ENCODE measurements at places on chromosomes 11 and 22.

GRCh38 chr22:26941896-26942636 is 284.7 kb downstream of the MIAT start:
- no peak for DNase-seq

DNA sequence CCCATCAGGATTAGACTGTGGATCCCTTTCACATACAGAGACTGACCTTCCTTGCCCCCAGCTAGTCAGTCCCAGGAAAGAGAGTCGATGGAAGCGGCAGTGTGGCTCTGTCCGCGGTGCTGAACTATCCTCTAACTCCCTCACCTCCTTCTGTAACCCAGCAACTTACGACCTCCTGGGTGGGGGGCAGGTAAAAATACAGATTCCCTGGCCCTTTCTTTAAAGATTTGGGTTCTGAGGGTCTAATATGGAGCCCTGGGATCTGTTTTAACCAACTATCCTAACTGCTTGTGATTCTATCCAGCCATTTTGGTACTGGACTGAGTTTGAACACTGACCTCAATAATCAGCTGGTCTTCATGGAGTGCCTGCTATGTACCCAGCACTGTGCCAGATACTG is 23.2 kb downstream of the MFNG start:
- no peak for DNase-seq

DNA sequence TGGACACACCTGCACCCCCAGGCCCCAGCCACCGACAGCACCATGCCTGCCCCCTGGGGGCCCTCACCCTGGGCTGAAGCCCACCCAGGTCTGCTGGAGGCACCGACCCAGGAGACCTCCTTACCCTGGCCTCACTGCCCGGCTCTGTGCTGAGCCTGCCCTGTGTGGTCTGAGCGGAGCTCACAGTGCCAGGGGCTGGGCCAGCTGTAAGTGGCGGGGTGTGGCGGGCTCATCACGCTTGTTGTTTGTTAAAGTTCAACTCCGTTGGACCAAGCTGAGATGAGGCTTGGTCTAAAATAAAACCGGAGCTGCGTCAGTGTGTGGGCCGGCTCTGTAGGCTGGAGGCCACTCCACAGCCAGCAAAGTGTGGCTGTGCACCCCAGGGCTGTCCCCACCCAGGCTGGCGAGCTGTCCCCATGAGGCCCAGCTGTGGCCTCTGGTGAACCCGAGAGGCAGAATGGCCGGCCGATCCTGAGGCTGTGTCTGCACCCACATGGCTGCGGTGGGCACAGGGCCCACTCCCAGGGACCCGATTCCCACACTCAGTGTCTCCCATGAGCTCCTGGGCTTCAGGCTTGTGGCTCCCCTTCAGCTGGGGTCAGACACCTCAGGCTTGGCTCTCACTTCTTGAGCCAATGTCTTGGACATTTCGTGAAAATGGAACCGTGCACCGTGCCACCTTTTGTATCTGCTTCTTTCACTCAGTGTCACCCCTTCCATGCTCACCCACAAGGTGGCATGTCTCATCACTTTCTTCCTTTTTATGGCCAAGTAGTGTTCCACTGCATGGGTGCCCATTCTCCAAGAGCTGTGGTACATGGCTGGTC is 137.9 kb downstream of the CTTN start:
- no peak for DNase-seq

DNA sequence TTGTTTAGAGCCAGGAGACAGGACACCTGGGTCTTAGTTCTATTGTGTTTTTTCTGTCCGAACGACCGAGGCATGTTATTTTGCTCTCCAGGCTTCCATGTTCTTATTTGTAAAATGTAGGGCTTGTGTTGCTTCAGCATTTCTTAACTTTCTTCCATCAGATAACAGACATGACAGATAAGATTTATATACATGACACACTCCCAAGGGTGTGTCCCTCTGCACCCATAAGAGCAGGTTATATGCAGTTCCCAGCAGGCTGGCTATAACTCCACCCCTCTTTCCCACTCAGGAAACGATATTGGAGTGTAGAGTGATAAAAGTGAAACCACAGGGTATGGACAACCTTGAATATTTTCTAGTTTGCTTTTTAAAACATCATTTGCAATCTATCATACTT is 65.8 kb downstream of the APIP start:
- no peak for DNase-seq

DNA sequence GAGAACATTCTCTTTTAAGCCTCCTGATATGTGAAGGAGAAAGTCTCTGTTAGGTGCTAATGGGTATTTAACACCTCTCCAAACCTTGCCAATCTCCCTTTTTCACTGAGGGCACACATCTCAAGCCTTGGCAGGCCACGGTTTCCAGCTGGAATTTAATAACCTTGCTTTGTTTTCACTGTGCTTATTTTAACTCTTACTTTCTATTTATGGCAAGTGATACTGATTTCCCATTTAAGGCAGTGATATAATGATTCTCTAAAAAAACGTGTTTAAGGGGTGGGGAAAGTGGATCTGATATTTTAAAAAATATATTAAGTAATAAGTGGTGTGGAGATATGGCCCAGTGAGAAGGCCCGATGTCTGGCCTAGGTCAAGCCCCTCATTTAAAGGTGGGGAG is 1.1 kb upstream of the RASD2 start:
- DNase-seq: no peak

- no peak for DNase-seq
Observed at GRCh38 chr22:16824716-16825687, at the start of gene XKR3. Gene XKR3, minus strand, starts transcription at chr22:16825411. Its CDS starts 17,338 bp downstream, at chr22:16808073.

- DNase-seq: peak; percentile 32
Observed at GRCh38 chr11:130434521-130435223, 6.3 kb upstream of the ADAMTS8 start.

GRCh38 chr11:15677181-15677580 is 562.5 kb downstream of the INSC start:
- DNase-seq: no peak

- no peak for DNase-seq
Observed at GRCh38 chr11:43269254-43269918, 42.4 kb upstream of the API5 start.

- no peak for DNase-seq
Observed at GRCh38 chr11:44147751-44148150, 52.3 kb downstream of the EXT2 start.

DNA sequence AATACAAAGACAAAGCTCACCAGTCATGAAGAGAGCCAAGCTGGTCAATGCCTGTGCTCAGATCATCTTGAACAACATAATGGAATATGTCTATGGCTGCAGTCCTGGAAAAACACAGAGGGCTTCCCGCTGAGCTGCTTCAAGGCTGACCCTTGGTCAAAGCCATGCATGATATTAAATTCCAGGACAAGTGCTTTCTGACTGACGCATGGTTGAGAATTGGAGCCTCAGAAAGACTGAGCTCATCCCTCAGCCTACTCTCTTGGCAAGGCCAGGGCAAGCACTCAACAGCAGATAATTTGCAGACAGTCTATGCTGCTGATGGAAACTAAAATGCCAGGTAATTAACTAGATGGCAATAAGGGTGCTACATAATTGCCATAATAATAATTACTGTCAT is 89.2 kb downstream of the GALNT18 start:
- DNase-seq: no peak

GRCh38 chr11:10414181-10414580 is 40.9 kb upstream of the AMPD3 start:
- no peak for DNase-seq

GRCh38 chr11:122791836-122792235 is 46.5 kb upstream of the CRTAM start:
- no peak for DNase-seq

GRCh38 chr11:12543596-12544415 is 130.4 kb upstream of the TEAD1 start:
- no peak for DNase-seq

DNA sequence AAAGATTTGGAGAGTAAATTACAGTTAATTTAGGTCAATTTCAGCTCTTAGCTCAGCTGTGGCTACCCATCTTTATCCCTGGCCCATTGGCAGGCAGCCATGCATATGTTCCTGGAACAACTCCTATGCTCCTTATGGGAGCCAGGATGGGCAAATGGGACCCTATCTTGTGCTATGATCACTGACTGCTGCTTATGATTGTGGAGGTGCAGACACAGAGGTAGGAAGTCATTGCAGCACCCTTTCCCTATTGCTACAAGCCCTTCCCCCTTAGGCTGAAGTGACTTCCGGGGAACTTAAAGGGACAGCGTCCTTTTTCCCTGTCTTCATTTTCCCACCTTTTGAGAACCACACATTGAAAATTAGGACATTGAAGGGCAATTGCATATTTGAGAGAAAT is 112.7 kb downstream of the FCHSD2 start:
- no peak for DNase-seq

- DNase-seq: no peak
Observed at GRCh38 chr11:112558691-112559090, 298.0 kb upstream of the PLET1 start.

- no peak for DNase-seq
Observed at GRCh38 chr22:38073150-38074130, 10.5 kb downstream of the SLC16A8 start.

- DNase-seq: no peak
Observed at GRCh38 chr22:47804281-47804680, 1041.8 kb downstream of the TBC1D22A start.

DNA sequence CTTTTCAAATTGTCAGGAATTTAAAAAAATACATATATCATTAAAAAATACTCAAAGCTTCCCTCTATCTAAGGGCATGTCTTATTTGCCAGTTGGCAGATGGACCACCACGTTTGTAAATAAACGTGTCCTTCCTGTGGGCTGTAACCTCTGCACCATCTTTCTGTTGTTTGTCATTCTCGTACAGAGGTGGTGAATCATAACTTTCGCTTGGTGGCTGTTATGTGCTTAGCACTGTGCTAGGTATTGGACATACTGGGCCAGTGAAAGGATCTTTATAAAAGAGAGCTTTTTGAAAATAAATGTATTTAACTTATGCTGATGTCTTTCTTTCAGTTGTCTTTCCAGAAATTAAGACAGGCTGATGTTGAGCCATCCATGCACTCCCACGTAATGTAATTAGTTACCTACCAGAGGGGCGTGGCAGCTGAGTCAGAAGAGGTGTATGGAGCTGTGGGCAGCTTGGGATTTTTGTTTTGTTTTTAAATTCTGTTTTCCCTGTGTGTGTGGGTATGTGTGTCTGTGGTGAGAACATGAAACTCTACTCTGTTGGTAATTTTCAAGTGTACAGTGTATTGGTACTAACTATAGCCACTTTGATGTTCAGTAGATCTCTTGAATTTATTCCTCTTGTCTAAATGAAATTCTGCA is 62.7 kb downstream of the TECTA start:
- DNase-seq: no peak

DNA sequence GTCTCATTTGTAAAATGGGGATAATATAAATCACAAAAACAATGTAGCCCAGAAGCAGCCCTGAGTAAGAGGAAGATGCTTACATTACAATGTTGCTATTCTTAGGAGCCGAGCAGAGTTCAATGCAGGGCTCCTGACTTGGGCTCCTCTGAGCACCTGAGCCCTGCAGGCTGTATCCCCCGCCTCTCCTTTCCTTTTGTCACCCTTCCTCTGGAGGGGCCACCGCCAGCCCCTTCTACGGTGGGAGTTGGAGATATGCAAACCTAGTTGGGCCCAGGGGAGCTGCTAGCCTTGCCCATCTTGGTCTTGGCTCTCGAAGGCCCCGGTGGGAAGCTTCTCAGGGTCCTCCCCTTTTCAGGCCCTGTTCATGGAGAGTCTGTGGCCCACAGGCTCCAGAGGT is 8.4 kb upstream of the CSNK1E start:
- no peak for DNase-seq

GRCh38 chr11:2208691-2209369 is 37.2 kb upstream of the TH start:
- no peak for DNase-seq

GRCh38 chr11:111423250-111423615 is 44.2 kb upstream of the POU2AF1 start:
- DNase-seq: no peak

GRCh38 chr11:65872586-65873317 is at the start of gene EFEMP2:
Gene EFEMP2, minus strand, starts transcription at chr11:65872800. Its CDS starts 446 bp downstream, at chr11:65872354.
- DNase-seq: no peak
